ENCODE measurements at places on chromosomes 16 and 17. TPM values are rescaled to one million over a fixed set of nuclear protein-coding genes. Genes with fewer than 3 reads are reported as not detected.

GRCh38 chr17:38705803-38706504 is 881 bp downstream of the MLLT6 start:
- peak; percentile 73 for DNase-seq

- DNase-seq, result peak; percentile 25
These were observed 77.5 kb upstream of the N4BP1 start for GRCh38 chr16:48687421-48688038.

DNA sequence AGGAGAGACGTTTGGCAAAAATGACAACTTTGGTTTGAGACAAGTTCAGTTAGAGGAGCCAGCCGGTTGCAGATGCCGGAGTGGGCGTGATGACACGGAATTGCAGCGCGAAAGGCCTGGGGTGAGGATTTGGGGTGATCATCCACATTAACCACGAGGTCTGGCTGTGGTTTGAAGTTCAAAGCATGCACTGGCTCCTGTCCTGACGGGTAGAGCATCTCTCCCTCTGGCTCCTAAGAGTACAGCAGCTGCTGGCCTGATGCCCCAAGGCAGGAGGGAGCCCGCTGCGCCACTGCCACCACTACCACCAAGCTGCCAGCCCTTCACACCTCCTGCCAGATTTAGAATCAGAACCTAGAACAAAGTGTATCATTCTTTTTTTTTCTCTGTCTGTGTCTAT is 3.7 kb downstream of the RHBDL3 start:
- no peak for DNase-seq

DNA sequence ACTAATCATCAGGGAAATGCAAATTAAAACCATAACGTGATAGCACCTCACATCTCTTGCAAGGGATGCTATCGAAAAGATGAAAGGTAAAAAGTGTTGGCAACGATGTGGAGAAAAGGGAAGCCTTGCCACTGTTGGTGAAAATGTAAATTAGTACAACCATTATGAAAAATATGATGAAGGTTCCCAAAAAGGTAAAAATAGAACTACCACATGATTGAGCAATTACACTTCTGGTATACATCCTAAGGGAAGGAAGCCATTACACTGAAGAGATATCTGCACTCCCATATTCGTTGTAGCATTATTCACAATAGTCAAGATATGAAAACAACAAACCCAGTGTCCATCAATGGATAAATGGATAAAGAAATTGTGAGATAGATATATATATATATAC is 21.5 kb downstream of the ABCA10 start:
- no peak for DNase-seq

- no peak for DNase-seq
These were observed 30.0 kb downstream of the MAPT start for GRCh38 chr17:45924332-45924820.

DNA sequence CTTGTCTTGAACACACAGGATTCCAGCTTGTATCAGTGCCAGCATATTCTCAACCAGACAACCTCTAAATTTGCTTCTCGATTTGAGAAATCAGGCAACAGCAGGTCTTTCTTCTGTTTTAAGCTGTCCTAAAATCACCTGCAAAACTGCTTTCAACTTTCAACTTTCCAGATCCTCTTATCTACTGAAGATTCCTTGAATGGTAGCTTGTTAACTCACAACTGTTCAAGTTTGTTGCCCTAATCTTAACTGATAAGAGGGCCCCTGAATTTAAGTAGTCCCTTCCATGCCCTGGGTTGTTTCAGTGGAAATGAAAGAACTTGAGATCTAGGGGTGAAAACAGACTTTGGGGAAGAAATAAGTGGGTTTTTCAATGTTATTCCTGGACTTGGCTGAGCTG is 57.2 kb downstream of the CHD9 start:
- DNase-seq, result no peak

The SEZ6L2 gene
- 7.0 TPM for total RNA-seq

The ATP2A1 gene
- total RNA-seq, result 1.6 TPM

The PRSS8 gene
- 422 TPM for total RNA-seq
